Cardiac septum (tissue), 1 donor: ENCODE measurements at places on chromosomes 1 and 21. TPM values are rescaled to one million over a fixed set of nuclear protein-coding genes. Genes with fewer than 3 reads are reported as not detected.

- DNase-seq: no peak
Observed at GRCh38 chr21:16287046-16287445, 557.3 kb downstream of the USP25 start.

- DNase-seq: no peak
Observed at GRCh38 chr1:206931709-206932108, 10.0 kb upstream of the FCMR start.

DNA sequence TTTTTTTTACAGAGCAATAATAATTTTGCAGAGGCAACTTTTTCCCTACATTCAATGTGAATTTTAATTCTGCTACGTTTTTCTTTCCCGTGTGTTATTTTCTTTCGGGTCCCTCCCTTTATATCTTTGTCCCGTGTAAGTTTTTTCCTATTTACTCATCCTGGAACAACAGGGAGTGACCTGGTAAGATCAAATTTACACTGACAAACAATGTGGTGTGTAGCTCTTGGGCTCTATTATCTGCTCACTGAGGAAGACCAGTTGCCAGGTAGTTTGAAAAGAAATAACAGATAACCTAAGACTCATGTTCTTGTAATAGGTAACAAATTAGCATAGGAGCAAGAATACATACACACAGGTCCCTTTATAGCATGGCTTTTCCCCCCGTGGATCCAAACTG, 33.7 kb upstream of the GUCA2A start:
- no peak for DNase-seq

DNA sequence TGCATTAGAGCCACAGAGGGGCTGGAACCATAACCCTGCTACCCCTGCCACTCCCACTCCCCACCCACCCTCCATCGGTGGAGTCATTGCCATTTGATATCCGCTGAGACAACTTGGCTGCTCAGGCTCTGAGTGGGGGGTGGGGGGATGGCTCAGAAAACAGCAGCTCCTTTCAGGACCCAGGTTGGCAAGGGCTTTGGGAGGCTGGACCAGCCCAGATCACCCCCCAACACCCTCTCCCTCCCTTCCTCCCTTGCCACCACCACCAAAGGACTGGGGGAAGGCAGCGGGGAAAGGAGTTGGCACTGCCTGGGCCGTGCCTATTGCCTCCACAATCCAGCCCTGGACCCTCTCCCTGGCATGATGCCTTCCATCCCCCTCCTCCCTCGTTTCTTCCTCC, 1.7 kb downstream of the KCNJ10 start:
- DNase-seq: no peak

- DNase-seq: no peak
Observed at GRCh38 chr1:223765036-223765718, 52.8 kb downstream of the CAPN2 start.

DNA sequence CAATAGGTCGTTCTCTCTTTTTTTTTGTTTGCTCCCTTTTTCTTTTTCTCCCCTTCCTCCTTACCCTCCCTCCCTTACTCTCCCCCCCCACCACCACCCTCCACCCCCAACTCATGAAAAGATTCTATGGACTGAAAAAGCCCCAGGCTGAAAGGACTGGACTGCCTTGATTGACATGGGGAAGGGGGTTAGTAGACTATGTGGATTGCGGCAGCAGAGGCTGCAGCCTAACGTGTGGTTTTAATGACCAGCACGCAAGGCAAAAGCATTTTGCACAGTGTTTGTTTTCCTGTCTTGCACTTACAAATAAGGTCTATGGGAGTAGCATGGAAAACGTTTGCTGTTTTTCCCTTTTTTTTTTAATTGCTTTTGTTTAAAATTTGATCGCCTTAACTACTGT, 5.5 kb downstream of the ZBTB18 start:
- DNase-seq: no peak

- no peak for DNase-seq
Observed at GRCh38 chr1:207910591-207911354, at the start of gene CD34. Gene CD34, minus strand, starts transcription at chr1:207911125. Its CDS starts 45 bp downstream, at chr1:207911080.

- DNase-seq: no peak
Observed at GRCh38 chr1:195899762-195900352, 708.4 kb downstream of the KCNT2 start.

GRCh38 chr1:110259770-110260169, 49.7 kb downstream of the KCNC4 start:
- DNase-seq: no peak

DNA sequence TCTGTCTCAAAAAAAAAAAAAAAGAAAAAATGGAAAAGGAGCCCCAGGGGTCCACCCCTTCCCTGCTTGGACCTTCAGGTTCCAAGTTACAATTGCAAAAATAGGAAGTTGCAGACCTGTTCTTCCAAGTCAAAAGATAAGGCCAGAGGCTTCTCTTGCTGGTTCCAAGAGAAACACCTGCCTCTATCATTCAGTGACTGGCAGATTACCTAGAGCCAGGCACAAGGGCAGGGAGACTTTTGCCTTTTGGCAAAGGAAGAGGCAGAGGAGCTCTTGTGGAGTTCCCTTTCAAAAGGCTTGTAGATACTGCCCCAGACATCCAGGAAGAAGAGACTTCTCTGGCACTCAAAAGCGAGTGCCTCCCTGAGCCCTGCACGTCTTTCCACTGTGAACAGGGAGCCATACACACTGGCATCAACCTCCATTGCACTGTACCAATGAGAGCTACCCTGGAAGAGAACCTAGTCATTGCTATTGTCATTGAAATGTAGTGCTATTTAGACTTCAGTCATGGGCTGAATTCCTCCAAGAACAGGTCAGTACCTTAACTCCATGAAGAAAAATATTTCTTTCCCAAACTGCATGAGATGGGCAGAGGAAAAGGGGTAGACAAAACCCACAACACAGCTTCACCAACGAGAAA, 91.2 kb downstream of the LMX1A start:
- no peak for DNase-seq

DNA sequence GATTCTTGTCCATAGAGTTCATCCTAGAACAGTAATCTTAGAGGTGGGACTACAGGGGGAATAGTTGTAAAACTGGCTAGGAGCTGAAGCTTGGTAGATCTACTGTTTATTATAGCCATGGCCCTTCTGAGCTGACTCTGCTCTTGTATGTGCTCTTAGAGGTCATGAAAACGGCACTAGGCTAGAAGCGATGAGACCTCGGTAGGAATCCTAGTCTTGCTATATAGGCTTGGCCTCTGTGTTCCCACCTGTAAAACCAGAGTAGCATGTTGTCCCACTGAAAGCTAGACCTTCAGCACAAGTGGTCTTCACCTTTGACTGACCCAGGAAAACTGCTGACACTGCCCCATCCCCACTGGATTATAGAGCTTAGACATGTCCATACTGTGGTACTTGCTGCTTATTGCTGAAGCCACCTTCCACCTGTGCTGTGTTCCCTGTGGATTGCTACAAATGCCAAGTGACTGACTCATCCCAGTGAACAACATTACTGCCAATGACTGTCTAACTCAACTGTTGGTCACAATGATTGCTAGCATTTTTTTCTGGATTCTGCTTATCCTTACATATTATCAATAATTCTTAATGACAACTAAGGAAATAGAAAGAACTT, 23.0 kb upstream of the PIGC start:
- DNase-seq: no peak

GRCh38 chr1:235127732-235128455, 743 bp downstream of the TOMM20 start:
- no peak for DNase-seq

GRCh38 chr1:226363801-226364513, 43.9 kb downstream of the PARP1 start:
- DNase-seq: no peak

GRCh38 chr1:79711001-79711431, 704.5 kb upstream of the ADGRL4 start:
- DNase-seq: no peak

GRCh38 chr1:38500352-38500751, 359.2 kb downstream of the RRAGC start:
- DNase-seq: no peak

DNA sequence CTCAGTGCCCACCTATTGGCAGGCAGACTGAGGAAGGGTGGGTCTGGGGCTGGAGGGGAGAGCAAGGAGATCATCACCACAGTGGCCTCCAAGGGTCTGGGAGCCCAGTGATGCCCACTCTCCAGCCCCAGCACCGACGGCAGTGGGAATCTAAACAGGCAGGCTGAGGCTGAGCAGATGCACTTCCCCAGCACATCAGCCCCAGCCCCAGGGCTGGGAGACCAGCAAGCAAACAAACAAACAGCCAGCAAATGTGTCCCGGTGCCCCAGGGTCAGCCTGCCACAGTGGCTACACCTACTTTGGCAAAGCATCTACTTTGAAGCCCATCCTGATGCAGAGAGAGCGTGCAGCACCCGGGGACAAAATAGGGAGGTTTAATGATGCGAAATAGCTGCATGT, 216.3 kb upstream of the ZC3H12A start:
- DNase-seq: no peak

- no peak for DNase-seq
Observed at GRCh38 chr1:23908453-23909341, 4.5 kb downstream of the CNR2 start.

- no peak for DNase-seq
Observed at GRCh38 chr1:72271555-72272085, 10.7 kb downstream of the NEGR1 start.

DNA sequence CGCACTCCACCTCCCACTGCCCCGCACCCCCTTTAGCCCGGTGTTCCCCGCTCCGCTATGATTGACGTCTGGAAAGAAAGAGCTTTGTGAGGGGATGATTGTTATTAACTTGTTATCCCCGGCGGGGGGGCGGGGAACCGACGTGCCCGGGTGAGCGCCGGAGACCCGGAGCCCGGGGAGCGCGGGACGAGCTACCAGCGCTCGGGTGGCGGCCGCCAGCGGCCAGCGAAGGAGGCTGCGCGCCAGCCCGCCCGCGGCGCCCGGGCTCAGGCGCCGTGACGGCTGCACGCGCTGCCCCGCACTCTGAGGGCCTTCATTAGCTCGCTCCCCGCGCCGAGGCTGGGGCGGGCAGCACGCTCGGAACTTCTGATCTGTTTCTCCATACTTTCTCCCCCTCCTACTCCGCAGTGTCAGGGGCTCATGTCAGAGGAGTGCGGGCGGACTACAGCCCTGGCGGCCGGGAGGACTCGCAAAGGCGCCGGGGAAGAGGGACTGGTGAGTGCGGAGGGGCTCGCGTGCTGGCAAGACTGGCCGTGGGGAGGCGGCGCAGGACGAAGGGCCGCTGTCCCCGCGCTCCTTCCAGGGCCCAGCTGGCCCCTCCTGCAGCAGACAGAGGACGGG, 2.1 kb downstream of the LHX8 start:
- no peak for DNase-seq

DNA sequence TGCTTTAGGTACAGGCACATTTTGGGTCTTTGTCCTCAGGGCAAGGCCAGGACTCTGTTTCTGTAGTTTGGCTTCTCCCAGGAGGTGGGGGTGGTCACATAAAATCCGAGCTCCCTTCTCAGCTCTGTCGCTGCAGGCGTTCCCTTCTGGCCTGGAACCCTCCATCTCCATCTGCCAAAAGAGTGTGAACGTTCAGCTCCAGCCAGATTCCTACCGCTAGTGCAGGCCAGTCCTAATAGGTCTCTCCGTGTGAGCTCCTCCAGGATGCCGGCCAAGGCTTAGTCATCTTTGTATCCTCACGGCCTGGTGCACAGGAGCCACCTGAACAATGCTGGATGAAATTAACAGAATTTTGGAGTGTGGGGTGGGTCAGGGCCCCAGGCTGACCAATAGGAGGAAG, 19.9 kb upstream of the KCNA10 start:
- no peak for DNase-seq

- no peak for DNase-seq
Observed at GRCh38 chr1:183477986-183478781, 5.9 kb downstream of the SMG7 start.

GRCh38 chr1:20250340-20250989, 40.2 kb upstream of the VWA5B1 start:
- DNase-seq: no peak

DNA sequence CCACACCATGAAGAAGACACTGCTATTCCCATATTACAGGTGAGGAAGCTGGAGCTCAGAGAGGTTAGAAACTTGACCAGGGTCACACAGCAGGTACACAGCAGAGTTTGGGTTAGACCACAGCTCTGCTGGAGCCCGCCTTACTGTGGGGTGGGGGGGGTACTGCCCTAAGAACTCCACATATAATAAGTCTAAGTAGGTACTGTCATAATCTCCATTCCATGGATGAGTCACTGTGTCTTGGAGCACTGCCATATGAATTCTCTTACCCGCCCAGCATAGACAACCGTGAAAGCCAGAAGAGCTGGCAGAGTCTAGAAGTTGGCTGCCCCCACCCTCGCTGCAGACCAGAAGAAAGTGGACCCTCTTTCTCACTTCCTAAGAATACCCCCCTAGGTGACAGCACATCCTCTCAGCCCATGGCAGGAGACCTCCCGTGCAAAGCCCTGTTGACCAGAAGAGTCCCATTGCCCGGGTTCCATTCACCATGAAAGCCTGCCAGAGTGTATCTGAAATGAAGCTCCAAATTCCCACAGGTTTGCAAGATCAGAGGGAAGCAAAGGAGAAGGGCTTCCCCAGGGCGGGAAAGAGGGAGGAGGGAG, 5.2 kb upstream of the PLA2G2D start:
- DNase-seq: peak; percentile 47

DNA sequence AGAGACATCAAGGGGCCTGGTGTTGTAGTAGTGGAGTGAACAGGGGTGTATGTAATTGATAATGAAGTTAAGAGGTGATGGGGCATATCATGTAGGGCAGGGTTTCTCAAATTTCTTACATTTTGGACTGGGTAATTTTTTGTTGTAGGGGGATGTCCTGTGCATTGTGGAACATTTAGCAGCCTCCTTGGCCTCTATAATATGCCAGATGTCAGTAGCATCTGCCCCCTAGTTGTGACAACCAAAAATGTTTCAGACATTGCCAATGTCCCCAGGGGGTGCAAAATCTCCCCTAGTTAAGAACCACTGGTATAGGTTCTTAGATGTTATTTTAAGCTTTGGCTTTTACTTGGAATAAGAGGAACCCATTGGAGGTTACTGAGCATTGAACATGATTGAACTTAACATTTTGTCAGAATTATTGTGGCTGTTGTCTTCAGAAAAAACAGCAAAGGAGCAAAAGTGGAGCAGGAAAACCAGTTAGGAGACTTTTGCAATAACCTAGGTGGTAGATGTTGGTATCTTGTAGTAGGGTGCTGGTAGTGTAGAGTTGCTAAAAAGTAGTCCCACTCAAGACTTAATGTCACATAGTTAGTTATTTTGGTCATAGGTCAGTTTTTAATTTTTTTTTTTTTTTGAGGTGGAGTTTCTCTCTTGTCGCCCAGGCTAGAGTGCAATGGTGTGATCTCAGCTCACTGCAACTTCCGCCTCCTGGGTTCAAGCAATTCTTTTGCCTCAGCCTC, 6.2 kb downstream of the ZNF326 start:
- DNase-seq: no peak

- no peak for DNase-seq
Observed at GRCh38 chr1:19628879-19629278, 15.2 kb upstream of the NBL1 start.

- DNase-seq: no peak
Observed at GRCh38 chr1:166910396-166910994, 34.4 kb upstream of the TADA1 start.

The ITGB2 gene
- total RNA-seq: 11.5 TPM

The FAM3B gene
- total RNA-seq: not detected

The RHOU gene
- 3.8 TPM for total RNA-seq

The SPRR1B gene
- total RNA-seq: not detected

The H6PD gene
- total RNA-seq: 28.9 TPM

The CTSE gene
- not detected for total RNA-seq

The SRRM1 gene
- 78.2 TPM for total RNA-seq

The MANEAL gene
- 2.1 TPM for total RNA-seq

The GABRD gene
- 1.1 TPM for total RNA-seq

The ADORA1 gene
- total RNA-seq: 12.1 TPM

The IKBKE gene
- 0.97 TPM for total RNA-seq

The ANKRD35 gene
- total RNA-seq: 0.73 TPM

The ASPM gene
- 0.57 TPM for total RNA-seq

The NTNG1 gene
- not detected for total RNA-seq

The GNAT2 gene
- not detected for total RNA-seq

The PTGS2 gene
- total RNA-seq: 0.81 TPM
